ENCODE measurements at places on chromosomes 2 and 18. TPM values are rescaled to one million over a fixed set of nuclear protein-coding genes. Genes with fewer than 3 reads are reported as not detected.

The IGFBP5 gene
- 10.0 TPM for total RNA-seq

The INO80C gene
- 23.9 TPM for total RNA-seq

The FAHD2A gene
- total RNA-seq = 23.0 TPM

The CNTNAP5 gene
- not detected for total RNA-seq

The LYG2 gene
- total RNA-seq = not detected

The AAK1 gene
- 50.3 TPM for total RNA-seq

The PKDCC gene
- 3.9 TPM for total RNA-seq
